Activated CD4-positive, alpha-beta T cell treated with anti-CD3 and anti-CD28 coated beads for 48 hours (primary cell): ENCODE measurements at places on chromosomes 5 and 9.
A peak's percentile ranks its signal among the peaks of the same experiment; 100 is the strongest.

DNA sequence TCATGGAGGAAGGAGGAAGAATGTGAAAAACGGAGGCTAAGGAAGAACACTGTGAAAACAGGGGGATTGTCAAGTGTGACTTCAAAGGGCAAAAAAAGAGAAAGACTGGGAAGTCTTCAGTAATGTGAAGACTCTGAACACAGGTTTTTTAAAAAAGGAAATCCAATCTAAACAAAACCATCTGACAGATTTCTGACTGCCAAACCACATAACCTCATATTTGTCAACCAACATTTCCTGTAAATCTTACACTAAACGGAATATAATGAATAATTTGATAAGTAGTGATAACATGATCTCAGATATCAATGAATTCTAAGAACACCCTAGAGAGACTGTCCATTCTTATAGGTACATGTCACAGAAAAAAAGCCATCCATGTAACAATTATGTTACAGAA is 124.7 kb downstream of the FBN2 start:
- DNase-seq = no peak

GRCh38 chr9:98807814-98808195 is 335 bp downstream of the GALNT12 start:
- peak; percentile 46 for DNase-seq

GRCh38 chr9:99253772-99254431 is 31.8 kb downstream of the SEC61B start:
- DNase-seq = peak; percentile 92

DNA sequence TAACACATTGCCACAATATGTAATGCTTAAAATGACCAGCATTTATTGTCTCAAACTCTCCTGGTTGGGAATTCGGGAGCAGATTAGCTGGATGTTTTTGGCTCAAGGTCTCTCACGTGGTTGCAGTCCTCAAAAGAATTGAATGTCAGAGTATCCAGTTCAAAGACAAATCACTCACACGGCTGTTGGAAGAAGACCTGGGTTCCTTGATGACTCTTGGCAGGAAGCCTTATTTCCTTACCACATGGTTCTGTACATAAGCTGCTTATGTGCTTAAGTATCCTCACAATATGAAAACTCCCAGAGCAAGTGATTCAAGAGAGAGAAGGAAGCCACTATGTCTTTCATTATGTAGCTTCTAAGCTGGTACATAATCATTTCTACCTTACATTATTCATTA is 230.3 kb upstream of the PTPRD start:
- no peak for DNase-seq

GRCh38 chr9:68919661-68920060 is 94.3 kb downstream of the PRKACG start:
- no peak for DNase-seq

GRCh38 chr9:35651956-35652828 is 1.5 kb upstream of the SIT1 start:
- DNase-seq = no peak

- no peak for DNase-seq
These were observed 2.5 kb downstream of the OR13F1 start for GRCh38 chr9:104506565-104506964.

DNA sequence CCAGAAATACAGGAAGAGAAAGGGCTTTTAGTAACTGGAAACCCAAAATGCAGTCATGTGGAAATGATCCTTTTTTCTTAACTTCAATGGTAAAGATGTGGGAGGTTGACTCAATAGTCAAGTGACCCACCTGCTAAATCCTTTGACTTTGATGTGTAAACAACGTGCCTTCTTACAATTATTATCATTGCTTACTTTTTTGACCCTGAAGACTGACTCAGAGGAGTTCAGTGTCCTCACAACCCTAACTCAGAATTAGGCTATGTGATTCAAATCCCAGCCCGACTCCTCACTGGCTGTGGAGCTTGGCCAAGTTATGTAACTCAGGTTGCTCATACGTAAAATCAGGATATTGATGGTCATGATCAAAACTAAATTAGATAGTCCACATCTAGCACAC is 27.9 kb downstream of the ANXA1 start:
- DNase-seq = no peak

DNA sequence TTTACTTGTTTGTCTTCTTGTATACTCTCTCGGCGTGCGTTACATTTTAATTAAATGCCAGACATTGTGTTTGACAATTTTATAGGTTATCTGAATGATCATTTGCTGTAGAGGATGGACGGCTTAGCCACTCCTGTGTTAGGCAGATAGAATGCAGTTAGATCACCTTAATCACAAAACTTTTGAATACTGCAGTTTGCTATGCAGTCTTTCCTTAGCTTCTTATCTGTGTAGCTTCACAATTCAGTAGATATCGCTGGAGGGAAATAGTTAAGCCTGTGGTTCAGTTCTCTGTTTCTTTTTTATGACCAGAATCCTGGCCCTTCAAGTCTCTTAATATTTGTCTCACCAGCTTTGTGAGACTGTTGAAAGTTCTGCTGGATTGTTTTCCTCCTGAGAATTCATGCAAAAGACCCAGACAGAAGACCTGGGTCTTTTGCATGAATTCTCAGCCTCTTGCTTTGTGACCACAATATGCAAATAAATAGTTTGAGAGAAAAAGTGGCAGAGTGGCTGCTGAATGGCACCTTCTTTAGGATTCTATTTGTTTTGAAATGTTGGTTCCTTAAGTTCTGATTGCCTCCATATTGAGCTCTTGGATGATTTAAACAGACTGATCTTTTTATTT is 40.2 kb downstream of the RASA1 start:
- DNase-seq = no peak

- DNase-seq = no peak
These were observed 5.4 kb downstream of the ATP10B start for GRCh38 chr5:160846642-160847041.

DNA sequence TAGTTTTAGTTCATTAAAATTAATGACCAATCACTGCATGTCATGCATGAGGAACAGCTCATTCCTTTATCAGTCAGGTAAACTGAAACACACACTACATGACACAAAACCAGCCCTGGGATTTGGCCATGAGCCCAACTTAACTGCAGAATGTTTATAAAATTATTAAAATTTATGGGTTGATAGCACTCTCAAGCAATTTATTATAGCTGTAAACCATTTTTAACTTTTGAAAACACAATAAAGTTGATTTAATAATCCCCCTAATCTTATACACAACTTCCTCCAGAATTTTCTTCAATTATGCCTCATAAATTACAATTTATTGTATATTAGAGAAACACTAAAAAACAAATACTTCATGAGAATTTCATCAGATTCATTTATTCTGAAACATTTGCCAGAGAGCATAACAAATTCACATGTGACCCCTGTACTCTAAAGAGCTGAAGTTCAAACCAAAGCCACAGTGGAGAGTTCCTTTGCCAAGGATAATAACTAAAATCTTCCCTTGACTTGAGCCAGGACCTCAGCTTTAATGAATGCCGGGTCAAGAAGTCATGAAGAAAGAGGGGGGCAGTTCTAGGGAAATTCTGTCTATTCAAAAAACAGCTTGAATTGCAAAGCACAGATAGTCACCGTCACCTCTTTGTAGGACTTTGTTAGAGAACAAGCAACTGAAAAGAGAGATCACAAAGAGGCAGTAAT is 763.7 kb upstream of the GRAMD2B start:
- DNase-seq = no peak

DNA sequence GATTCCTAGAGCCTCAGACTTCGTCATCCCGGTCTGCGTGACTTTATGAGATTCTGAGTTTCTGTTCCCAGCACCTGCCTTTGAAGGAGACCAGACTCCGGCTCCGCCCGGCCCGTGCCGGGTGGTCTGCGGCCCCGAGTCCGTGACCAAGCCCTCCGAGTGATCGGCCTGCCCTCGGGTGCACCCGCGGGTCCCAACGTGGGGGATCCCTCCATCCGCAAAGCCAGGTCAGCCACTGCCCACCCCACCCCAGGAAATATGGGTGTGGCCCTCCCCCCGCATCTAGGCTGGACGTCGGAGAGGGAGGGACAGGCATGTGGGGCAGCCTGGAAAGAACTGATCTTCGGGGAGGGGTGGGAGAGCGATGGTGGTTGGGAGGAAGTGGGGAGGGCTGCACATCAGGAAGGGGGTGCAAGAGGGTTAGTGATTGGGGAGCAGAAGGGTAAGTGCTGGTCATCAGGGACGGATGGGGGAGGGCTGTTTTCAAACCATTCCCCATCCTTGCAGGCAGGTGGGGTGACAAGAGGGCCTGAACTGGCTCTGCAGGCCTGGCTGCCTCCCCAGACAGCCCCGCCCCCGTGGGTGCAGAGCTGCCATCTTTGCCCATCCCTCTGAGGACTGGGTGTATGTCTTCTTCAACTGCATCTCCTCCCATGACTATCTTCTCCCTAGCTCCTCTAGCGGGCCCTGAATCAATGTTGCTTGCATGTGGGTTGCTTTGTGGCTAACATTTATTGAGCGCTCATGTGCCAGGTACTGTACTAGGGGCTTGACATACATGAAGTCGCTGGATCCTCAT is 747 bp downstream of the LRSAM1 start:
- peak; percentile 76 for DNase-seq

GRCh38 chr9:100699668-100700067 is 121.8 kb downstream of the CAVIN4 start:
- no peak for DNase-seq

DNA sequence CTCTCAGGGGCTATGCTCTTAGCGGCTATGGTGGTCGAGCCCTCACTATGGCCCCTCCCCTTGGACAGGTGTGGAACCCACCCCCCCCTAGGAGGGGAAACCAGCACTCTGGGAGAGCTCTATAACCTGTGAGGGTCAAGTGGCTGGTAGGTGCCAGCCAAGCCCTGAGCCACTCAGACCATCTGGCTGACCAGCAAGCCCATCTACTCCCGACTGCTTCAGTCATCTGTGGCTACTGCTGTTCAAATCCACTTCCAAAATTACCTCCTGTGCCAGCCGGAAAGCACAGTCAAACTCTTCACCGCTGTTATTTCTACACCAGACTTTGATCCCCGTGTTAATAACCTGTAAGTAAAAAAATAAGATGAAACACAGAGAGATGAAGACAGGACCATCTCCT is 28.5 kb downstream of the NSUN2 start:
- no peak for DNase-seq

DNA sequence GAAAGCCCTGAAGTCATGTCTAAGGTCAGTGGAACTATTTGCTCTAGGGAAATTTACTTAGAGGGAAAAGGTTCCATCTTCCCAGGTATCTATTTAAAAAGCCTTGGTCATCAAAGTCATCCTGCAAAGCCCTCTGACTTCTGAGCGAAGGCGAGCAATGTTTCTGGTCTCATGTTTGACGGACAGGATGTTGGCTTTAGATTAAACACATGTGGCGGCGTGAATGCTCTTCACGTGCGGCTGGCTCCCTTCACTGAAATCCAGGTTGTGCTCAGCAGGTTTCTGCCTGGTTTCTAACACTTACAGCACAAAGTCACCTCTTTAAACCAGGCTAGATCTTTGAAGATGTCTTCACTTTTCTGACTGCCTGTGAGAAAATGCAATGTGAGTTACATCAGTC is 5.7 kb upstream of the ZBTB34 start:
- DNase-seq = no peak

- peak; percentile 48 for DNase-seq
These were observed 826 bp downstream of the GPRIN1 start for GRCh38 chr5:176608937-176609723.

GRCh38 chr9:95494022-95494415 is 22.8 kb downstream of the PTCH1 start:
- peak; percentile 56 for DNase-seq

DNA sequence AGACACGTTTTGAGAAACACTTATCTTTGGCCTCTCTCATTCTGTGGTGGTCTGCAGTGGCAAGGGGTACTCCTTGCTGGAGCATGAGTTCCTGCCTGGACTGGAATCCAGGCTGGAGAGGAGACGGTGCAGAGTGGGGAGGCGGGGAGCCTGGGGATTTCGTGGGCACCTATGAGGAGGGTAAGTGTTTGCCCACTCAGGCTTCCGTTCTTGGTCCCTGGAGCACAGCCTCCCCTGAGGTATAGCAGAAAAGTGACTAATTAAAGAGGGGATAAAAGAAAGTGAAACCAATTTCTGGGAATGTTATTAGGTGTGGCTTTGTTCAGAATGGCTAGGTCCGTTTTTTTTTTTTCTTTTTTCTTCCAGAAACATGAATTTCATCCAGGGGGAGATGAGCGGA is 90.8 kb downstream of the ARHGAP26 start:
- DNase-seq = no peak

DNA sequence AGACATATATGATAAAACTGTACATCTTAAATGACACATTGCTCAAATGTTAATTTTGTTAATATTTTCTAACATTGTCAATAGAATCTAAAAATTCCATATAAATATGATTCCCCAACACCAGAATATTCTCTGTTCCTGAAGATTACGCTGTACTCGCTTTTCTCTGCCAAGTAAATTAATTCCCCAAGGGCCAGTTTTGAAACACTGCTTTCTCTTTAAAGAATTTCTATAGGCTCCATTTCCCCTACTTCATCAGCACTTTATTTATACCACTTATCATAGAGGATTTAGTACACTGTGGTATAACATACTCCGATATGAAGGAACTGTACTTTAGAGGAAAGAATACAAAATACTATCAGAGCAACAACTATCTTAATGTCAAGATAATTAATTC is 101.4 kb upstream of the ACOT12 start:
- no peak for DNase-seq

- DNase-seq = no peak
These were observed 14.1 kb downstream of the ALDH1B1 start for GRCh38 chr9:38406476-38407186.

GRCh38 chr9:98438666-98439065 is 183.2 kb upstream of the TBC1D2 start:
- DNase-seq = no peak

DNA sequence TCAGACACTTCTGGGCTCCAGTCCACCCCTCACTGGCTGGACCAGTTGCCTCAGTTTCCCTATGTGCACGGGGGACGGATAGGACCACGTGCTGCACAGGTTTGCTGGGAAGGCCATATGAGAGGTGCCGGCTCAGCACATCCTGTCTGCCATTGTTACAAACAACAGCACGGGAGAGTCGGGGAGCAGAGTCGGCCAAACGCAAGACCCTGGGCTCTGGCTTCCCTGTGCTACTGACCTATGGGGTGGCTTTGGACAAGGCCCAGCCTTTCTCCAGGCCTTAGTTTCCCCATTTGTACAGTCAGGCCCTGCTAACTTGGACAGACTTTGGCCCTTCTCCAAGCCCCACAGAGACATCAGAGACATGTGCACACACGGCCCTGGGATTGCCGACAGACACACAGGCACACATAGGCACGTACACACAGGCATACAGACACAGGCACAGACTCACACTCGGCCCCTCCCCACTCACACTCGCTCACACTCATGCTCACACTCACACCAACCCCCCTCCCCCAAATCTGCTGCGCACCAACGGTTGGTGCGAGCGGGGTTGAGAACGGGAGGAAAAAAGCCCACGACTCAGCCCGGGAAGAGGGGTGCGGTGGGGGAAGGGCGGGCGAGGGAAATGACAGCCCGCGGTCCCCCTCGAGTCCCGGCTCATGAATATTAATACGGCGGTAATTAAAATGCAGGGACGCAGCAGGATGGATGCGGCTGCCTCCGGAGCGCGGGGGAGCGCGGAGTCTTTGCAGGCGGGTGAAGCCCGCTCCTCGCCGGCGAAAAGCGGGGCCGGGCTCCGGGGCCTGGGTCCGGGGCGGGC is 133.0 kb downstream of the C9orf50 start:
- peak; percentile 69 for DNase-seq

GRCh38 chr5:84251503-84251902 is 133.2 kb downstream of the EDIL3 start:
- DNase-seq = no peak

- no peak for DNase-seq
These were observed 16.9 kb upstream of the NTRK2 start for GRCh38 chr9:84652496-84653120.
